ENCODE measurements at places on chromosomes 3 and 15. TPM values are rescaled to one million over a fixed set of nuclear protein-coding genes. Genes with fewer than 3 reads are reported as not detected.

GRCh38 chr3:132346841-132347736 lies 29.9 kb downstream of the ACP3 start:
- peaks cover 3% of the 10 kb centered on the region for H3K4me1 ChIP-seq
- H3K4me3 ChIP-seq = no peak overlapping the region
- no peaks in the 10 kb centered on the region for H3K36me3 ChIP-seq
- no peak overlapping the region for H3K27ac ChIP-seq
- H3K27me3 ChIP-seq = peaks cover 5% of the 10 kb centered on the region

DNA sequence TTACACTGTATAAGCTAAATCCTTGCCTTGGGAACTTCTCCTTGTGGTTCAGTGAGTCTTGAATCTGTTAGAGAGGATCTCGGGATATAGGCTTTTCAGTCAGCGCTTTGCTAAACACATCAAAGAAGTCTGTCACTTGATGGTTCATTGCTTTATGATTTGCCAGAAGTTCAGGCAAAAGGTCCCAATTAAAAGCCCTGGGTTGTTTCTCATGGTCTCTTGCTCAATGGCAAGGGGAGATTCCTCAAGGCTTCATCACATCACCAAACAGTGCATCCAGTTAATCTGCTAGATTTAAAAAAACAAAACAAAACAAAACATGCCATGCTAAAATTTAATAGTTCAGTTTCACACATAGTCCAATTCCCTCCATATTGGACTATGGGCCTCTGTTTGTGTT lies 114.8 kb downstream of the FILIP1L start:
- DNase-seq = no peak
- H3K27me3 ChIP-seq = no peaks in the 10 kb centered on the region
- H3K36me3 ChIP-seq = peaks cover 32% of the 10 kb centered on the region
- H3K4me1 ChIP-seq = peaks cover 6% of the 10 kb centered on the region

SMCO1 gene
- total RNA-seq = not detected

DNA sequence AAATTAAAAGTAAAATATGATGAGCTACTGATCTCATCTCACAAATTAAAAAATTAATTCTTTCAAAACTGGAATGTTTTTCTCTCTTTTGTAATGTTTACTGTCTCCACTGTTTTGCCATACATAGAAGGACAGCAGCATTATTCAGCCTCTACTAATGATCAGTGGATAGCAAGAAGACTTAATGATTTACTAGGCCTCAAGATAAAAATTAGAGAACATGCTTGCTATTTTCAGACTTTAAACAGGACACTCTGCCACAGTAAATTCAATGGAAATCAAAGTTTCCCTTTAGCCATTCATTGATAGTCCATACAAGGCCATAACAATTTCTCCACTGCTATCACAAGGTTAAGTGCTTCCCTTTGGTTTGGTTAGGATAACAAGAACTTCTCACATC lies 129.4 kb downstream of the TMCC1 start:
- peaks cover 4% of the 10 kb centered on the region for H3K36me3 ChIP-seq
- no peak overlapping the region for H3K4me3 ChIP-seq
- H3K27me3 ChIP-seq = no peaks in the 10 kb centered on the region
- H3K27ac ChIP-seq = no peak overlapping the region
- H3K4me1 ChIP-seq = no peaks in the 10 kb centered on the region

- no peak overlapping the region for H3K4me3 ChIP-seq
- no peaks in the 10 kb centered on the region for H3K27me3 ChIP-seq
- H3K36me3 ChIP-seq = no peaks in the 10 kb centered on the region
These were observed 19.7 kb downstream of the CORO2B start for GRCh38 chr15:68598171-68599152.
